ENCODE measurements at places on chromosomes 5 and 9. TPM values are rescaled to one million over a fixed set of nuclear protein-coding genes. Genes with fewer than 3 reads are reported as not detected.

Gene POMT1
- total RNA-seq, result 28.4 TPM

Gene NRG2
- total RNA-seq, result 0.51 TPM

Gene TMEM174
- not detected for total RNA-seq

GRCh38 chr9:104750185-104750767 is 2.8 kb downstream of the NIPSNAP3A start:
- DNase-seq, result no peak

- no peak for DNase-seq
These were observed 665 bp downstream of the ASS1 start for GRCh38 chr9:130445268-130445983.

GRCh38 chr5:33852837-33853236 is 39.0 kb downstream of the ADAMTS12 start:
- DNase-seq, result no peak

DNA sequence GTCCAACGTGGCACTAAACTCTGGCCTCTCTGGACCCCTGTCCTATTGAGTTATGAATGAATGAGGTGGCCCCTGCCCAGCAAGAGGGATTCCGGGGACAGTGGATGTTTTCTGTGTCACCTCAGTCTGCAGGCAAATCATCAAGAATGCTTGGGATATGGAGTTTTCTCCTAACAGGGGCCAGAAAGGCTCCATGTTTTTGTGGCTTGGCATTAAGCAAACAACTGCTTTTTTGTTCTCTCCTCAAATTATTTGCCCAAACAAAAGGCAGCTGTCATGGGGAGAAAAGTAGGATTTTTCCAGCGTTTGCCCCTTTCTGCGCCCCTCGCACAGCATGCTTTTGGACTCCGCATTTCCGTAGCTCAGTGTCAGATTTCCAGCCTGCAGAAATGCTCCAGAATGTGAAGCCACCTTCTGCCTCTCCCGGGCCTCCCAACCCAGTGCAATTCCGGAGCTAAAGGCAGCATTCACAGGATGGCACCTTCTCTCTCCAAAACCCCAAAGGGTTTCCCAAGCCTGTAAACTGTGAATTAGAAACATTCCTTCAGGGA is 553.3 kb downstream of the CCDC171 start:
- no peak for DNase-seq

GRCh38 chr5:107658528-107658927 is 12.2 kb downstream of the EFNA5 start:
- no peak for DNase-seq

GRCh38 chr5:39137819-39138451 is 63.7 kb upstream of the RICTOR start:
- DNase-seq, result no peak

DNA sequence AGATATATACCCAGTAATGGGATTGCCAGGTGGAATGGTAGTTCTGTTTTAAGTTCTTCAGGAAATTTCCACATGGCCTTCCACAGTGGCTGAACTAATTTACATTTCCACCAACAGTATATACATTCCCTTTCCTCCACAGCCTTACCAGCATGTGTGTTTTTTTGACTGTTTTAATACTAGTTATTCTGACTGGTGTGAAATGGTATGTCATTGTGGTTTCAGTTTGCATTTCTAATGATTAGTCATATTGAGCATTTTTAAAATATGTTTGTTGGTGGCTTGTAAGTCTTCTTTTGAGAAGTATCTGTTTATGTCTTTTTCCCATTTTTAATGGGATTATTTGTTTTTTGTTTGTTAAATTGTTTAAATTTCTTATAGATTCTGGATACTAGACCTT is 208.9 kb downstream of the CFAP90 start:
- DNase-seq, result no peak

DNA sequence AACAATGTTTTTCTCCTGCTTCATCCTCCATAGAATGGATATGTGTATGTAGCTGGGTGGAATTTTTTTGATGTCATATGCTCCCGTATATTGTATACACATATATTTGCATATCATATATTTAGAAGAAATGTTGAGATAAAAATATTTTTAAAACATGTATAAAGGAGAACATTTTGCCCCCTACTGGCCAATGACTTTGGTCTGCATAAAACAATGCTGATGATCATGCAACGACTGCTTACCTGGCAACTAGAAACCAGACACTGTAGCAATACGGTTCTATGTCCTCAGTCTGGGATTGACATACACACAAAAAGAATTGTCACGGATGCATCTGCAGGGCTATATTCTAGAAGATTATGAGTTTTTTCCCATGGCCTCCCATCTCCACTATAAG is 503.6 kb downstream of the ELAVL2 start:
- no peak for DNase-seq
